ENCODE measurements at places on chromosomes 2 and 18.
A peak's percentile ranks its signal among the peaks of the same experiment; 100 is the strongest.

GRCh38 chr2:23518481-23519333 is 133.7 kb downstream of the KLHL29 start:
- DNase-seq = no peak

DNA sequence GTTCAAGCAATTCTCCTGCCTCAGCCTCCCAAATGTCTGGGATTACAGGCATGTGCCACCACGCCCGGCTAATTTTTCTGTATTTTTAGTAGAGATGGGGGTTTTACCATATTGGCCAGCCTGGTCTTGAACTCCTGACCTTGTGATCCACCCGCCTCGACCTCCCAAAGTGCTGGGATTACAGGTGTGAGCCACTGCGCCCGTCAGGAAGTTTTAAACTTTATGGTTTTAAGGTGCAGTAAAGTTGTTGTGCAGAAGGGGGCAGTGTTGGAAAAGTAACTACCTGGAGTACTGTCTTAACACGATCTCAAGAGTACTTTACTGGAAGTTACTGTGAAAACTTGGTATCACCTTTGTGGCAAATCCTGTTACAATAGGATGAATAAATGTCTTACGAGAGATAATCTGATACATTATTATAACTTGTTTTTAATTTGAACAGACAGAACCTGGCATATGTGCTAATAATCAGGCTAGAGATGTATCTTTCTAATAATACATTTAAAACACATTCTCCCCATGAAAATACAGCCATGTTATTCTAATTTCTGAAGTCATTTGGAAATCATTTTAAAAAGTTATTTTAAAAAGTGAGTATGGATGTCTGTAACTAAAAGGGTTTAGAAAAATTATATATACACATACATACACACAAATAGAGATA is 10.8 kb downstream of the SPDYA start:
- DNase-seq = peak; percentile 53

DNA sequence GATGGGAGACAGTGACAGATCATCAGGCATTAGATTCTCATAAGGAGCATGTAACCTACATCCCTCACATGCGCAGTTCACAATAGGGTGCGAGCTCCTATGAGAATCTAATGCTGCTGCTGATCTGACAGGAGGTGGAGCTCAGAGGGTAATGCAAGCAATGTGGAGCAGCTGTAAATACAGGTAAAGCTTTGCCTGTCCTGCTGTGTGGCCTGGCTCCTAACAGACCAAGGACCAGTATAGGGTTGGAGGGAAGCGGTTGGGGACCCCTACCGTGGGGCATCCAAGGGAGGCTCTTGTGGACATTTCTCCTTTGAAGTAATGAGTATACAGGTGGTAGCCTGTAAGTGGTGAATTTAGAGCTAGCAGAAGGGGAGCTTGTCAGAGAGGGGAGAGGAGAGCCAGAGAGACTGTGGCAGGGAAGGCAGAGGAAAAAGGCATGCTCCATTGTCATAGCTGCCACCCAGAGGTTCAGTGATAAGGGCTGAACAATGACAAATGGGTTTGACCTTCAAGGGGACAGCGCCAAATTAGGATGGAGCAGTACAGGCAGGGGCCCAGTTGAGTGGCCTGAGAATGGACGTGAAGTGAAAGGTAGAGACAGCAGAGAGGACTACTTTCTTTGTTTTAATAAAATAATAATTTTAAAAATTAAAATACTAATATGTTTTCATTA is 15.2 kb upstream of the TMBIM1 start:
- no peak for DNase-seq

GRCh38 chr18:26515643-26516487 is 32.5 kb downstream of the KCTD1 start:
- no peak for DNase-seq

DNA sequence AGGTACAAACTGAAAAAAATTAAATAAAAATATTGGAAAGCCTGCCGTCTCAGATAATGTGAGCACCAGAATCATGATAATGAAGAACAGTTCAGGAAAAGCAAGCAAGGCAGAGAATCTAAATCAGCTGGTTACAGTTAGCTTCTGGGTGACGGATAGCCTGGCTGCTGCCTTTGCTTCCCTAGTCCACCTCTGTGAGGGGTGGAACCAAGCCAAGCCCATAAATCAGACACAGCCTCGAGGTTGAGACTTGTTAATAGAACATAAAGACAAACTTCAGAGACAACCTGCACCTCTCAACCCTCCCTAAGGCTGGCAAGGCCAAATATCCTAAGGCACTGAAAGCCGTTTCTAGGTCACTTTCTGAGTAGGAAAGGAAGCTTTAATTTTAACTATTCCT is 334.7 kb upstream of the SLC39A10 start:
- no peak for DNase-seq

- DNase-seq = no peak
Measured at GRCh38 chr2:25354116-25354515, 12.4 kb upstream of the DNMT3A start.

- no peak for DNase-seq
Measured at GRCh38 chr2:190607657-190608357, 41.1 kb upstream of the NAB1 start.

DNA sequence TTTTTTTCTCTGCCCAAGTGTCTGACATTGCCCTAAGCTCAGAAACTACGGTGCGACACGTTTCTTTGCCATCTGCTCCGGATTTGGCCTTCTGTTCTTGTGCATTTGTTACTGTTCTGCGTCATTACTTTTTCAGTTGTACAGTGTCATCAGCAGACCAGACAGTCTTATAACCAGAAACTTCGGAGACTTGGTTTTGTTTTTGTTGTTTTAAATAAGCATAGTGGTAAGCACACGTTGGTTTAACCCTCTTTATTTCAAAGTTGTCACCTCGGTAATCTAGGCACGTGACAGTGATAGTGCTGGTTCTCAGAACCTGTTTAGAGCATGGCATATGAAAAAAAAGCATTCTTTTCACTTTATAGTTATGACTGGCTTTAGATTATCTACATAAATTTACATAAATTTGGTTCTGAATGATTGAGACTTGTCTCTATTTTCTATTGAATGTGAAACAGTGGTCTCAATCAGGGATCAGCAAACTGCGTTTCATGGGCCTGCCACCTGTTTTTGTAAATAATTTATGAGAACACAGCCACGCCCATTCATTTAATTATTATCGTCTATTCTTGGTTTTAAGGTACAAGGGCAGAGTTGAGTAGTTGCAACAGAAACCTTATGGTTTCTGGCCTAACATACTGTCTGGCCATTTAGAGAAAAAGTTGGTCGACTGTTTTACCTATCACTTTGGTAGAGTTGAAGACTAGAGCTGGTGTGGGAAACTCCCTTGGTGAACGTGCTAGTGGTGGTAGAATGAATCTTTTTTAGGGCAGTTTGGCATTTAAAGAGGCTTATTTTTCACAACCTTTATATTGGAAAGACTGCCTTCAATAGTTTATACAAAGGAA is 106.5 kb downstream of the ZNF532 start:
- DNase-seq = no peak
